Amniotic stem cell (primary cell): ENCODE measurements at places on chromosomes 6 and 20.

DNA sequence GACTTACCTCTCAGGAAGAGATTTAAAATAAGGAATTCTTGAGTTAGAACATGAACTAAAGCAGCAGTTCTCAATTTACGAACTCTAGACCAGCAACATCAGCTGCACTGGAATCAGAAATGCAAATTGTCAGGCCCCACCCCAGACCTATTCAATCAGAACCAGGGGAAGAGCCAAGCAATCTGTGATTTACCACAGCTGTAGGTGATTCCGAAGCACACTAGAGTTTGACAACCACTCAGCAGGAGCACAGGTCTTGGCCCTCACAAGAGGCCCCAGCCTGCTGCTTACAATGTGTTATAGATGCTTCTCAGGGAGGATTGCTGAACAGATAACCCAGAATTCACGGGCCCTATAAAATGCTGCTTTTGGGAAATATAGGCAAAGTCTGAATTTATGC, 279.2 kb downstream of the PTPRK start:
- DNase-seq = no peak

DNA sequence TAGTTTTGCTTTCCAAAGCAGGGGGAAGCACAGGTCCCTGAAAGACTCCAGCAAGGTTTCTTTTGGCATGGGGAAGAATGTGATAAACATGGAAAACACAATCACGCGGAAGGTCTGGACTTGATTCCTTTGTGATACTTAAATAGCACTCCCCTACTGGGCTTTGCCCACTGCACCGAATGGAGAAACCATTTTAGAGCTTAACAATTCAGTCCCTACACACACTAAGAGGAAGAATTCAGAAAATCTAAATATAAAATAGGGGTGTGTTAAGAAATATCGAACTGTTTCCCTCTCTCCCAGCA, 71.4 kb upstream of the NHSL1 start:
- DNase-seq = no peak

- DNase-seq = no peak
Measured at GRCh38 chr6:144939921-144940320, 654.8 kb downstream of the UTRN start.

DNA sequence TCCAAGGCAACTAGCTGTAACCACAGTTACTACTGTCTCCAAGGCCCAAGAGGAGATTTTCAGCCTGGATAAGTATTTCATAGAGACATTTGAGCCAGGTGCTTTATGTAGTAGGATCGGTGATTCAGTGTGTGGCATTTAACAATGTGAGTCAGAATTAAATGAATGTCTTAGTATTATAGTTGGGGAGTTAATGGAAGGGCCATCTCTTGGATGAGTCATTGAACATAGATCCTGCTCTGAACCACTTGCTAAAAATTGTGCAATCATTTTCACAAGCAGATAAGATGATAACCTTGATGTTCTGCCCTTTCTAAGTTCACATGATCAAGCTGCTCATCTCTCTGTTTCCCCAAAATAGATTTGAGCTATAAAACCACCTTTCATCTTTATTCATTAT, 668.9 kb upstream of the CITED2 start:
- peak; percentile 69 for DNase-seq

GRCh38 chr6:44219053-44219814, 2.5 kb downstream of the MYMX start:
- DNase-seq = peak; percentile 9
